ENCODE measurements at places on chromosomes 3 and 15.
A peak's percentile ranks its signal among the peaks of the same experiment; 100 is the strongest.

DNA sequence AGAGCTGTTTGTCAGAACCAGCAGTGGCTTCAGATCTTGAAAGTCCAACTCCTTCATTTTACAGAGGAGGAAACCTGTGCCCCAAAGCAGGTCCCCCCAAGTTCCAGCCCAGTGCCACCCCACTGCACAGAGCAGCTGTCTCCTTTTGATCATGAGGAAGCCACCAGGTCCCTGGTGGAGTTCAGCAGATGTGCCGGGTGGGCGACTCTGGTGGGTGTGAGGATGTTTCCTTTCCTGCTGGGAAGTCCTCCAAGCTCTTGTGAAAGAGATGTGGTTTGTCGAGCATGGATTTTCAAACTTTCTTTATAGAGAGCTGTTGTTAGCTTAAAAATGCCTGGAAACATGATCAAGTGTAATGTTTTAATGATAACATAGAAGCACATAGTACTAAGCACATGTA is 52.0 kb downstream of the SMAD3 start:
- DNase-seq = no peak

DNA sequence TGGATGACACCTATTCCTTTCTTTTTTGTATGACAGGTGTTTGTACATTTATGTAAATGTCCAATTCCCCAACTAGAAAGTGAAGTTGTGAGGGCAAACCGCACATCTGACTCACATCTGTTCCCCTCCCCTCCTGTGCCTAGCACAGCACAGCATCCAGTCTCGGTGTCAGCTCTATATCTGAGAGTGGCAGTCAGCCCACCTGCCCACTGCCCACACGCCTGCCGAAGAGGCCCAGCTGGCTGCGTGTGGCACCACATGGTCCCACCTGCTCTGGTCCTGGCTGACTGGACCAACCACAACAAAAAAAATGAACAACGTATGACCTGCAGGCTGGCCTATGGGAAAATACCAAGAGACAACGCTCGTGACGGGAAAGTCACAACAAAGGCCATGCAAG is 62.8 kb downstream of the XXYLT1 start:
- DNase-seq = no peak

GRCh38 chr3:55876560-55876959 is 389.5 kb upstream of the WNT5A start:
- DNase-seq = no peak

DNA sequence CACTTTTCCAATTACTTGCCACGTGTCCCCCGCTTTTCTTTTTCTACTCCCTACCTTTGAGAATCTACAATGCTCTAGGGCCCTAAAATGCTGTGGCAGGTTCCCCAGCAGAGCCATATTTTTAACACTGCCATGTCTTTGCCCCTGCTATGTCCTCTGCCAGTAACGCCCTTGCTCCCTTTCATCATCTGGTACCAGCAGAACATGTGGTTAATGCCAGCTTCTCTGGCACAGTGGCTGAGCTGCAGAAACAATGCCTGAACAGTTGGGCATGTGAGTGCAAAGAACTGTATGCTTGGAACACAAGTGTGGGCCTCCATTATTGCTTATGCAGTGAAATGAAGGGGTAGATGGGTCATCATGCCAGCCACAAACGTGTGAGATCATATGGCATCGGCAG is 287.6 kb downstream of the NEK10 start:
- DNase-seq = no peak

- DNase-seq = no peak
Observed at GRCh38 chr15:69704229-69704628, 251.6 kb downstream of the RPLP1 start.

- DNase-seq = no peak
Observed at GRCh38 chr3:14543446-14543845, 3.3 kb upstream of the GRIP2 start.

DNA sequence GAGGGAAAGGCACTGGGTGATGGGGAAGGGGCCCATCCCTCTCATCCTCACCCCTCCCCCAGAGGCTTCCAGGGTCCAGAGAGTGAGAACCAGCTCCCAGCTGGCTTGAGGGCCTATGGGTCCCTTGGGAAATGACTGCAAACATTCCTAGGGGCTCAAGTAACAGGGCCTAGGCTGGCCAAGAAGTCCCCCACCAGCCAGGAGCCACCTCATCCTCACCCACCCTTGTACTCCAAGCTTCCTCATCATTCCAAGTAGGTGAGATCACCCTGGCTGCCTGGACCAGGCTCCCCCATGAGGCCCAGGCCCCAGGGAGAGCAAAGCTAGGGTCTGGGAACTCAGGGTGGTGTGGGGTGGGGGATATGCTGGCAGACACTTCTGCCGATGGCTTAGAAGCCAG is 14.8 kb downstream of the LOXL1 start:
- no peak for DNase-seq

GRCh38 chr3:128091586-128091985 is 32.0 kb downstream of the RUVBL1 start:
- DNase-seq = no peak

DNA sequence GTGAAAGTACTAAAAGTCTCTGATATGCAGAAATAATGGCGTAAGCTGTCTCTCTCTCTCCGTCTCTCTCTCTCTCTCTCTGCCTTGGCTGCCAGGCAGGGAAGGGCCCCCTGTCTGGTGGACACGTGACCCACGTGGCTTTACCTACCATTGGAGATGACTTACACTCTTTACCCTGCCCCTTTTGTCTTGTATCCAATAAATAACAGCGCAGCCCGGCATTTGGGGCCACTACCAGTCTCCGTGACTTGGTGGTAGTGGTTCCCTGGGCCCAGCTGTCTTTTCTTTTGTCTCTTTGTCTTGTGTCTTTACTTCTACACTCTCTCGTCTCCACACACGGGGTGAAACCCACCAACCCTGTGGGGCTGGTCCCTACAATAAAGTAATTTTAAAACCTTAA is 12.2 kb upstream of the TMEM40 start:
- no peak for DNase-seq

DNA sequence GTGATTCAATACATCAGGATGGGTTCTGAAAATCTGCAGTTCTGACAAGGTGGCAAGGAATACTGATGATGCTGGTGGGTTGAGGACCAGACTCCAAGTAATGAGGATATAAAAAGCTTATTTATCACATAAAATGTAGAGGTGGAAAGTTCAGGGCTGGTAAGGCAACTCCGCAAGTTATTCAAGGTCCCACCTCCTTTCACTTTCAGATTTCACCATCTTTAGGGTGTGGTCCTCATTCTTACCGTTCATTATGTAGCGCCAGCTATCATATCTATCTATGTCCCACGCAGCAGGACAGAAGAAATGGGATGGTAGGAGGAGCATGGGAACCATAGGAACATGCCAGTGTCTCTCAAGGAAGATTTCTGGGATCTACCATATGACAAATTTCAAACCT is 80.3 kb downstream of the IL1RAP start:
- DNase-seq = no peak

DNA sequence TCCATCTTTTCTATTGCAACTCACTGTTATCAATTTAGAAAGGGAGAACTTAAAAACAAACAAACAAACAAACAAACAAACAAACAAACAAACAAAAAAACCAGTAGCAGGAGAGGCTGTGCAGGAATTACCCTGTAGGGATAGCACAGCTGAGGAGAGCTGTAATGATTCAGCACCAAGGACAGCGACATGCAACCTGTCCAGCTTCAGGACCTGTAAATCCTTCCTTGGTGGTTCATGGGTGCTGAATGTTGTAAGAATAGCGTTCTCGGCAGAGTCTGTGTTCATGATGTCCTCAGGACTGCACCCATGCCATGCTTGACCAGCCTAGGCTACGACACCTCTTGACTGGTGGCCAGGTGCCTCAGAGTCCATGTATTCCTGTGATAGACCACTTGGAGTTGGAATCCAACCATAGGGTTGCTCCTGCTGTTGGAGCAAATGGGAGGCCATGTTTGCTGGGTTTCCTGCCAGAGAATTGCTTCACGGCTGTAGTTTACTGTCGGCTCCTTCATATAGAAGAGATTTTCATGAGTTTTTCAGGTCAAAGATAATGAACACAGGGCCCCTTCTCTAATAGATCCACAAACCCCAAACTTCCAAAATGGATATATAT is 65.9 kb downstream of the CACNA2D3 start:
- DNase-seq = no peak

- no peak for DNase-seq
Observed at GRCh38 chr3:66398228-66399025, 102.4 kb downstream of the LRIG1 start.

DNA sequence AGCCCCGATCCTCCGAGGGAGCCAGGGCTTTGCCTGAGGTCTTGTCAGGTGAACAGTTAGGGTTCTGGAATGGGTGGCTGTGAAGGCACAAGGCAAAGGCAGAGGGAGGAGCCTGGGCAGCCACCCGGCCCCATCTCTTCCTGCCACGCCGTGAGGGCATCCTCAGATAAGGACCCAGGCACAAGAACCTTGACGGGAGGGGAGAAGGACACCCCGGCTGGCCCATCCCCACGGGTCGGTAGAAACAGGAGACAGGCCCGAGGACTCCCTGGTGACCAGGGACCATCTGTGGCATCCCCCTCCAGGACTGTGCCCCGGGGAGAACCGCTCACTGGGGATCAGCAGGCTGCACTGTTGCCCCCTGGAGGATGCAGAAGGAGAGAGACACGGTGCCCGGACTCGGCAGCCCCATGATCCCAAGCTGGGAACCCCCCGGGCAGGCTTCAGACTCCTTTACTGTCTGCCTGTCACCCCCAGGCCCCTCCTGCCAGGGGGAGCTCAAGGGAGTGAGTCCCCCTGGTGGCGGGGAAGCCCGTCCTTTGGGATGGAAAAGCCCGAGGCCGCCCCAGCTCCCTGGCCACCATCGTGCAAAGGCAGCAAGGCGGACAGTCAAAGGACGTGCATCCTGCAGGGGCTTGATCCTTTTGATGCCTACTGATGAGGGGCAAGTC is 12.3 kb upstream of the PCSK6 start:
- peak; percentile 16 for DNase-seq

GRCh38 chr15:94028809-94029208 is 202.6 kb upstream of the MCTP2 start:
- DNase-seq = no peak

- no peak for DNase-seq
Observed at GRCh38 chr3:158103887-158104327, 2.3 kb downstream of the SHOX2 start.

DNA sequence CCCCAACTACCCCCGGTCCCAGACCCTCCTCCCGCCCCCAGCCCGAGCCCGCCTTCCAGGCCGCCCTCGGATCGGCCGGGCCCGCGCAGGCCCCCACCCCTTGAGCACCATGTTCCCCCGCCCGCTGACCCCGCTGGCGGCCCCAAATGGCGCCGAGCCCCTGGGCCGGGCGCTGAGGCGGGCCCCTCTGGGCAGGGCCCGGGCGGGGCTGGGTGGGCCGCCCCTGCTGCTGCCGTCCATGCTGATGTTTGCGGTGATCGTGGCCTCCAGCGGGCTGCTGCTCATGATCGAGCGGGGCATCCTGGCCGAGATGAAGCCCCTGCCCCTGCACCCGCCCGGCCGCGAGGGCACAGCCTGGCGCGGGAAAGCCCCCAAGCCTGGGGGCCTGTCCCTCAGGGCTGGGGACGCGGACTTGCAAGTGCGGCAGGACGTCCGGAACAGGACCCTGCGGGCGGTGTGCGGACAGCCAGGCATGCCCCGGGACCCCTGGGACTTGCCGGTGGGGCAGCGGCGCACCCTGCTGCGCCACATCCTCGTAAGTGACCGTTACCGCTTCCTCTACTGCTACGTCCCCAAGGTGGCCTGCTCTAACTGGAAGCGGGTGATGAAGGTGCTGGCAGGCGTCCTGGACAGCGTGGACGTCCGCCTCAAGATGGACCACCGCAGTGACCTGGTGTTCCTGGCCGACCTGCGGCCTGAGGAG is 472 bp downstream of the CHST14 start:
- DNase-seq = no peak

DNA sequence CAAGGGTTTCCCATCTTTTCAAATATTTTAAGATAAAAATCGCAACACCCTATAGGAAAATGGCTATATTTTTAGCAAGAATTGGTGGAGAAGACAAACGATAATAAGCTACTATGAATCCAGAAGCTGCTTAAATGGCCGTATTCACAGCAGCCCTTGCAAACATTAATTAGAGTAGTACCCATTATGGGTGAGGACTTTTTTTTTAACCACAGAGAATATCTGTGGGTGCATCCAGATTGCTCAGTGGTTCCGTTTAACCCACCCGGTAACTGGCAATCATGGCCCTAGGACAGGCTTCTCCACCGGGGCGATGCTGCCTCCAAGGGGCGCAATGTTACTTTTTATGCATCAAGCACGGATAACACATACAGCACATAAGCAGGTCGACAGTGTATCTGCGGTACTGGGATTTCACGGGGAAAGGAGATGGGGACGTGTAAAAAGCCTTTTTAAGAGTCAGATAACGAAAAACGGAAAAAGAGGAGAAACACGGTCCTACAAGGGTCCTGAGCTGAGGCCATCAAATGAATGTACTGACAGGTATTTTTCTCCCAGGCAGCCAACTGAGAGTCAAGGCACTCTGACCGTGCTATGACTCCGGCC is 968 bp upstream of the TMEM266 start:
- no peak for DNase-seq

- DNase-seq = no peak
Observed at GRCh38 chr3:48711727-48712126, 5.3 kb downstream of the IP6K2 start.

DNA sequence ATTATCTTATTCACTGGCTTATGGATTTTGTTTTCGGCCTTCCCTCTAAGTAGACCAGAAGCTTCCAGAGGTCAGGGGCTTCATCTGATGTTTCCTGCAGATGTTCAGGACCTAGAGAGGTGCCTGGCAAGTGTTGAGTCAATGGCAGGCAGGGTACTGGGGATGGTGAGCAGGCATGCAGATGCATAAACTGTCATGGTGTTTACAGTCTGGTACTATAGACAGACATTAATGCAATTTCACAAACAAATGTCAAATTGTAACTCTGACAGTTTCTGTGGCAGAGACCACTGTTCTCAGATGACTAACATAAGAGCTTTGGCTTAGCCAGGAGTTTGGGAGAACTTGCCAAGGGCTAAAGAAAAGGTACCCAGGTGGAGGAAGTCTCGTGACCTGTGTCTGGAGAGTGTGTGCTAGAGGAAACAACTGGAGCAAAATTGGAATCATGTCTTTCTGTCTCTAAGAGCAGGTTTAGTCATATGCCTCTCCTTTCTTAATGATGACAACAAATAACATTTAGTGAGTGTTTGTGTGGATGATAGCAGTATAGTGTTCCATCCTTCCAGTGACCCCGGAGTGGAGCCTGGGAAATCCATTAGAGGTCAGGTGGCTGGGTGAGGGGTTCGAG is 53.7 kb upstream of the TRAK1 start:
- DNase-seq = no peak

- no peak for DNase-seq
Observed at GRCh38 chr3:10090179-10090578, 17.9 kb downstream of the FANCD2OS start.

GRCh38 chr3:193932576-193932975 is 203.4 kb upstream of the HES1 start:
- no peak for DNase-seq

DNA sequence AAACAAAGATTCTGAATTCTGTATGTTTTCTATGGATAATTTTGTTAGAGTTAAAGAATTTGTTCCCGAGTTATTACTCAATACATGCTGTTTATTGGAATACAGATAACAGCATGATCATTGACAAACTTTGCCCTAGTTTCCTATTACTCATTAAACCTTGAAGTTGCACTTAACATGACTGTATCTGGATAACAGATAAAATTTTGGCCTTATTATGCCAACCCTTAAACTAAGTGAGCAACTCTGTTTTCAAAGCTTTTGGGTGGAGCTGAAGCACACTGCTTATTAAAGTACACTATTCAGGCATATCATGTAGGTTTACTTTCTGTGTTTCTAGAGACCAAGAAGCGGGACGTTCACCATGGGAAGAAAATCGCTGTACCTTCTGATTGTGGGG is at the start of gene AADAC:
Gene AADAC (plus strand): TSS at position 318 of the 400 bp plus-strand sequence. CDS start 47 bp downstream, at position 365.
- DNase-seq = no peak

GRCh38 chr3:148901987-148902791 is 37.1 kb downstream of the CPA3 start:
- no peak for DNase-seq

Measured in stimulated activated CD4-positive, alpha-beta T cell treated with anti-CD3 and anti-CD28 coated beads, TNF-alpha, amount 100 ng/mL, for 4 hours (primary cell).